Central memory CD8-positive, alpha-beta T cell (primary cell): ENCODE measurements at places on chromosomes 5 and 9.

DNA sequence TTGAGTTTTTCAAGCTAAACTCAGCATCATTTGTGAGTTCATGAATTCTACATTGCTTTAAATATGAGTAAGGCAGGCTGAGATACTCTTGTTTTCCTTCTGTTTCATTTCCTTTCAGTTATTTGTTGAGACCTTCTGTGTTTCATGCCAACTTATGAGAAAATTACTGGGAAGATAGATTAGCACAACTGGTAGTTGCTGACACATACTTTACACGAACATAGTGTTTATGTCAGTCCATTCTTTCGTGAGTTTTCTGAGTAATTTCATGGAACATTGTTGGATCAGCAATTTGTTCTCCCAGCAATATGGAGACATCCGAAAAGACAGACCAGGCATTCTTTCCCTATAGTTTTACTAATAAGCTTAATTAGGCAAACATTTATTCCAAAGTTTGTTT, 102.0 kb upstream of the SMC5 start:
- DNase-seq: no peak

- no peak for DNase-seq
Observed at GRCh38 chr9:114284316-114285060, 38.4 kb upstream of the ORM1 start.

GRCh38 chr5:101338226-101338625, 435.1 kb upstream of the ST8SIA4 start:
- no peak for DNase-seq

- DNase-seq: no peak
Observed at GRCh38 chr9:83336706-83337105, 201.5 kb downstream of the FRMD3 start.

- no peak for DNase-seq
Observed at GRCh38 chr5:39500551-39501175, 75.9 kb upstream of the DAB2 start.

GRCh38 chr9:129172816-129173215, 5.2 kb downstream of the IER5L start:
- DNase-seq: no peak

DNA sequence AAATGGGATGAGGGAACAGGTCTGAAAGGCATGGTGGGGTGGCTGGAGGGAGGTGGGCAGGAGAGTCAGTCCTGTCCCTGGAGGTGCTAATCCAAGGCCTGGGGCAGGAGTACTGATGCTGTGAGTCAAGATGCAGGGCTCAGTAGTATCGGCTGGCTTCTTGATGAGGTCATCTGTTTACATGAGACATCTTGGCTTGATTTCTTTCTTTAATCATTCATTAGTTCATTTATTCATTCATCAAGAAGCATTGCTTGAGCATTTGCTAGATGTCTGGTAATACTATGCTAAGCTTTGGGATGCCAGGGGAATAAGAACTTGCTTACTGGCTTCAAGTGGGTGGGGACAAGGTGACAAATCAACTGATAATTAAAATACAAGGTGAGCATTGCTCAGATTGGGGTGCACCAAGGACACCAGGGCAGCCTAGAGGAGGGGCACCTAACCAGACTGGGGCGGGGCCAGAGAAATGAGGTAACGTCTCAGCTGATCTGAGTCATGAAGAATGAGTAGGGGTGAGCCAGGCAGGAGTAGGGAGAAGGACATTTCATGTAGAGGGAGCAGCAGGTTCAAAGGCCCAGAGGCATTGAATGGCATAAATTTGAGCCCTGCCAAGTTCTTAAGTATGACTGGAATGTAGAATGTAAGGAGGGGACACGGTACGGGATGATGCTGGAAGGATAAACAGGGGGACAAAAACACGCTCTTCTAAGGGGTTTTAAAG, 88.8 kb downstream of the EGFLAM start:
- DNase-seq: no peak

DNA sequence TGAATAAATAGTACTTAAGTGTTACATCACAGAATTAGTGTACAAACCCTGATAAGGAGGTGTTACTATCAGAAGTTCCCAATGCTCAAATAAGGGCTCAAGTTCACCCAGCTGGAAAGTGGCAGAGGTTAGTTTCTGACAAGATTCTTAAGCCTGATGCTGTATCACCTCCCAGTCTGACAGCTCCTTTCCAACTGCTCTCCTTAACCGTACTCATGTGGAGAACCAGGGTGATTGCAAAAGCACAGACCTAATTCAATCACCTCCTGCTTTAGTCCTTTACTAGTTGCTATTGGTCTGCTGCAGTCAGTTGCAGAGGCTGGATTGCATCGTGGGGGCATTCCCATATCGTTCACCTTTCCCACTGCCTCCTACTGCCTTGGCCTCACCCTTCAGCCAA, 100.4 kb upstream of the ZNF618 start:
- no peak for DNase-seq

- DNase-seq: no peak
Observed at GRCh38 chr5:74957906-74958305, 91.7 kb upstream of the FAM169A start.

DNA sequence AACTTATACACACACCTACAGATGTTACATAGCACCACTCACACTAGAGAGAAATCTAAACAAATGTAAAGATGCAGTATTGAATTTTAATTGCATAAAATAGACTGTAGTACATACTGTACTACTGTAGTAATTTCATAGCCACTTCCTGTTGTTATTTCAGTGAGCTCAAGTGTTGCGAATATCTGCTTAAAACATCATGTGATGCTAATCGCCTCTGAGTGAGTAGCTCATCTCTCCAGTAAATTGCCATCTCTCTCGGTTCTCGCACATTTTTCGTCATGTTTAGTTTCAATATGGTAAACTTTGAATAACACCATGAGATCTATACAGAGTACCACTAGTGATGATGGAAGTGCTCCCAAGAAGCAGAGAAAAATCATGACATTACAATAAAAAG, 22.0 kb upstream of the ARHGEF28 start:
- DNase-seq: no peak

- no peak for DNase-seq
Observed at GRCh38 chr9:75085640-75086039, 2.3 kb downstream of the NMRK1 start.

- DNase-seq: peak; percentile 9
Observed at GRCh38 chr9:91160599-91161464, 200.9 kb downstream of the AUH start.

DNA sequence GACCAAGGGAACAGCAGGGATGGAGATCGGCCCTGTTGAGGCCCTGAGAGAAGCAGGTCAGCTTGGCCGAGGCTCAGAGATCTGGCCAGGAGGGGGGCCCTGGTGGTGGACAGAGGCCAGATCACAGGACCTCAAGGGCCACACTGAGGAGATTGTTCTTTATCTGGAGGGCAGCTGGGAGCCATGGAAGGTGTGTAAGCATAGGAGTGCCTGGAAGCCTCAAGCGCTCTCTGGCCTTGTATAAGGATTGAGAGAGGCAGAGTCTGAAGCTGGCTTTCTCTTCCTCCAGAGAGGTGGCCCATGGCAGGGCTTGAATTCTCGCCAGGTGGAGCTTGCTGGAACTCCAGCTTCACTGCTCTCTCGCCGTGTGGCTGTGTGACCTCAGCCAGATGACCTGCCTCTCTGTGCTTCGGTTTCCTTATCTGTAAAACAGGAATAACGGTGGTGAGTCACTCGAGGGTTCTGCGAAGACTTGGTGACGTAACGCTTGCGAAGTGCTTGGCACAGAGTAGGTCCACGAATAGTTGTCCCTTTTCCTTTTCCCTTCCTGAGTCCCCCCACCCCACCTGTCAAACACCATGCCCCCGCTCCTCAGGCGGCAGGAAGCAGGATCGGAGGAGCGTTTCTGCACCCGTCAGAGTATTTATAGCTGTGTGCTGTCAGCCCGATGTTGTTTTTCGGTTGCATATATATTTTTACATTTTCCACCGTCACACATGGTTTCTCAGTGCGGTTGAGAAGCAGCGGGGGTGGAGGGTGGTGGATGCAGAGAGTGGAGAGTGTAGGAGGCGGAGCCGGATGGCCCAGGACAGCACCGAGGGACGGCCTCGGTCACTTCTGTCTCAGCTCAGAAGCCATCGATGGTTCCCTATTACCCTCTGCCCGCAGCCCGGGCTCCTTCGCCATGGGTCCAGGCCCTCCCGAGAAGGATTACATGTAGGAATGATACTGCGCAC, 17.0 kb upstream of the CRB2 start:
- peak; percentile 17 for DNase-seq

DNA sequence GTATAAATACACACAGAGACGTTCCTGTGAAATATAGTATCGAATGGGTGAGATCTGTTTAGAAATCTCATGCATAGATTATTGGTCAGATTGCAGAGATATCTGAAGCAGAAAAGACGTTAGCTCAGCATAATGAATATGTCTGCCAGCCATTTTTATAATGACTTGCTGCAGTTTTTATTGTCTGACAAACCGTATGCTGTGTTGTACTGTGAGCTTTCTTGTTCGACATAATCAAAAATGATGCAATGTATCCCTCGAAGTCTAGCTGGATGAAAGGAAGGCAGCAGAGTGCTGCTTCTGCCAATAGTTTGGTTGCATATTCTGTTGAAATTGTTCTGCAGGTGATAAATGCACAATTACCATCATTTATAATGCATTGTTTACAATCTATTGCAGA, 514.9 kb upstream of the ARRDC3 start:
- no peak for DNase-seq

GRCh38 chr5:10859393-10860195, 98.6 kb upstream of the DAP start:
- no peak for DNase-seq

DNA sequence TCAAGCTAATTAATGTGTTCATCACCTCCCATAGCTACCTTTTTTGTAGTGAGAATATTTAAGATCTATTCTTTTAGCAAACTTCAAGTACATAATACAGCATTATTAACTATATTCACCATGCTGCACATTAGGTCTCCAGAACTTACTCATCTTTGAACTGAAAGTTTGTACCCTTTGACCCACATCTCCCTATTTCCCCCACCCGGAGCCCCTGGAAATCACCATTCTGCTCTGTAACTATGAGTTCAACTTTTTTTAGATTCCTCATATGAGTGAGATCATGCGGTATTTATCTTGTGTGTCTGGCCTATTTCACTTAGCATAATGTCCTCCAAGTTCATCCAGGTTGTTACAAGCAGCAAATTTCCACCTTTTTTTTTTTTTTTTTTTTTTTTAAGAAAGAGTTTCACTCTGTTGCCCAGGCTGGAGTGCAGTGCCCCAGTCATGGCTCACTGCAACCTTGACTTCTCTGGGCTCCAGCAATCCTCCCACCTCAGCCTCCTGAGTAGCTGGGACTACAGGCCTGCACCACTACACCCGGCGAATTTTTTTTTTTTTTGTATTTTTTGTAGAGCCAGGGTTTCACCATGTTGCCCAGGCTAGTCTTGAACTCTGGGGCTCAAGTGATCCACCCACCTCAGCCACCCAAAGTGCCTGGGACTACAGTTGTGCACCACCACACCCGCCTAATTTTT, 100.4 kb upstream of the SAP30L start:
- no peak for DNase-seq

DNA sequence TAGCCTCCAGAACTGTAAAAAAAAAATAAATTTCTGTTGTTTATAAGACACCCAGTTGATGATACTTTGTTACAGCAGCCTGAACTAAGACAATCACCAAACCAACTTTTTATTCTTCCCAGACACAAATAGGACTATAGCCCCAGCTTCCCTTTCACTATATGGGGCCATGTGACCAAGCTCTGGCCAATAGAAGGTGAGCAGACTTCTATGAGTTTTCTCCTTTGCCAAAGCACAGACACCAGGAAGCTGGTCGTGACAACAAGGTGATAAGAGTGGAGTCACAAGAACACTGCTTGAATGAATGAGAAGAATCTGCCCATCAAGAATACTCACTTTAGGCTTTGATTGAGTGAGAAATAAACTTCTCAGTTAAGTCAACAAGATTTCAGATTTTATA, 217.7 kb downstream of the DEPDC1B start:
- no peak for DNase-seq

- no peak for DNase-seq
Observed at GRCh38 chr9:134487066-134487710, 154.4 kb upstream of the COL5A1 start.

DNA sequence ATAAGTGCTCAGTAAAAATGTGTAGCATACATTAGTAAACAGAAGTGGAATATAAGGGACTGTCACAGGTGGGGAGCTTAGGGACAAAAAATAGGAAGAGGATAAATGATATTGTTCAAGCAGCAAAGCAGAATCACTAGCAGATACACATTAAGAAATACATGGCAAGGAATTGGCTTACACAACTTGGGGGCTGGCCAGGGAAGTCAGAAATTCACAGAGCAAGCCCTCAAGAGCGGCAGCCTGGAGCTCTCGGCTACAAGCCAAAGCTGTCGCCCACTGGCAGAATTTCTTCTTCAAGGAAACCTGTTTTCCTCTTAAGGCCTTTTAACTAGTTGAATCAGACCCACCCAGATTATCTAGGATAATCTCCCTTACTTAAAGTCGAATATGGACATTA, 73.0 kb upstream of the SMIM23 start:
- DNase-seq: no peak
